ENCODE measurements at places on chromosomes 7 and 10. TPM values are rescaled to one million over a fixed set of nuclear protein-coding genes. Genes with fewer than 3 reads are reported as not detected.

The TWIST1 gene
- total RNA-seq, result 5.6 TPM

DNA sequence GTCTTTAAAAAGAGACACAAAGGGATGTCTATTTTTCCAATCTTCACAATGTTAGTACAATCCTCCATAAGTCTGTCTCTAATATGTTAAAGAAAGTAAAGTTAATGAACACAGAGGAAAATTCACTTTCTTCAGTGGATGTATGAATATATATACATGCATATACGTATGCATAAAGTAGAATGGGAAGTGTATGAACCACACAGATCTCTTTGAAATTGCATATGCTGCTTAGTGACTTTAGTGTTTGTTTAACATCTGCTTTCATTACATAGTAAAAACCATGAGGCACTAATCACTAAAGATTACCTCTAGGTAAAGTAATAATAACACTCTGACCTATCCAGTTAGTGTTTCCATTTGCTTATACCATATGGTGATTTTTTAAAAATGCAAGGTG, 451.2 kb downstream of the SEMA3D start:
- H3K4me1 ChIP-seq, result no peaks in the 10 kb centered on the region
- no peak overlapping the region for H3K4me3 ChIP-seq
- no peak overlapping the region for H3K27ac ChIP-seq
- DNase-seq, result no peak

DNA sequence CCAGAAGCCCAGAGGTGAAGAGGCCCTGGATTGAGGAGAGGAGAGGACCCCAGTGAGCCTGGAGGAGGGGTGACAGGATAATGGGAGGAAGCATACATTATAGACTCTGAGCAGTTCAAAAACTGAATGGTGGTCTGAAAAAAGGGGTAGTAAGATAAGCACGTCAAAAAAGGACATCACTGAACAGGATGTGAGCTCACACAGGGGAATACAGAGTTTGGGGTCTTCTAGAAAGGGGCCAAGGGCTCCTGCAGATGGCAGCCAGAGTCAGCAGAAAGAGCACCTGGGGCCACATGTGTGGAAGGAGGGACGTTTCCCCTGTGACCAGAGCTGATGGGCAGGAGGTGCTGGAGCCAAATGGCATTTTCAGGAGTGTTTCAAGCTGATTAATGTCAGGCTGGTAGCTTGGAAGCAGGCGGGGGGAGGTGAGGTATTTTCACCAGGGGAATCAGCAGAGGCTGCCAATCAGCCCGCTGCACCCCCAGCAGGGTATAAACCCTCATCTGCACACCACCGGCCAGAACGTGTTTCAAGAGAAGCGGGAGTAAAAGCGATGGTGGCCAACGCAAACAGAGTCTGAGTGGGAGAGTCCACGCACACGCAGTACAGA, 85.8 kb downstream of the TNS3 start:
- no peak overlapping the region for H3K4me3 ChIP-seq
- no peak for DNase-seq
- no peaks in the 10 kb centered on the region for H3K36me3 ChIP-seq
- H3K4me1 ChIP-seq, result no peaks in the 10 kb centered on the region
- peaks cover 6% of the 10 kb centered on the region for H3K27me3 ChIP-seq

- H3K36me3 ChIP-seq, result no peaks in the 10 kb centered on the region
- H3K27me3 ChIP-seq, result no peaks in the 10 kb centered on the region
- DNase-seq, result no peak
- H3K4me1 ChIP-seq, result no peaks in the 10 kb centered on the region
These were observed 790.5 kb downstream of the MAGI2 start for GRCh38 chr7:78662939-78663338.

GRCh38 chr7:83005410-83005809, 157.3 kb downstream of the PCLO start:
- H3K27ac ChIP-seq, result no peak overlapping the region
- no peaks in the 10 kb centered on the region for H3K27me3 ChIP-seq
- H3K4me3 ChIP-seq, result no peak overlapping the region
- H3K4me1 ChIP-seq, result no peaks in the 10 kb centered on the region
- H3K36me3 ChIP-seq, result no peaks in the 10 kb centered on the region

GRCh38 chr7:38141187-38141586, 36.9 kb upstream of the STARD3NL start:
- no peak for DNase-seq
- no peak overlapping the region for H3K4me3 ChIP-seq
- H3K36me3 ChIP-seq, result no peaks in the 10 kb centered on the region
- H3K27ac ChIP-seq, result no peak overlapping the region

- H3K4me3 ChIP-seq, result no peak overlapping the region
- no peak overlapping the region for H3K27ac ChIP-seq
- H3K4me1 ChIP-seq, result no peaks in the 10 kb centered on the region
- peaks cover 23% of the 10 kb centered on the region for H3K27me3 ChIP-seq
- H3K36me3 ChIP-seq, result no peaks in the 10 kb centered on the region
- DNase-seq, result no peak
These were observed 18.8 kb downstream of the CAV1 start for GRCh38 chr7:116543664-116544063.

- DNase-seq, result no peak
These were observed 102.7 kb downstream of the FAM53B start for GRCh38 chr10:124641282-124642087.

- no peaks in the 10 kb centered on the region for H3K4me1 ChIP-seq
- DNase-seq, result no peak
- H3K36me3 ChIP-seq, result no peaks in the 10 kb centered on the region
- peaks cover 8% of the 10 kb centered on the region for H3K27me3 ChIP-seq
- no peak overlapping the region for H3K4me3 ChIP-seq
These were observed 231.2 kb downstream of the SNX13 start for GRCh38 chr7:17709127-17709526.

- no peaks in the 10 kb centered on the region for H3K27me3 ChIP-seq
- H3K4me1 ChIP-seq, result no peaks in the 10 kb centered on the region
- no peak for DNase-seq
These were observed 202.2 kb upstream of the KIAA1217 start for GRCh38 chr10:24006741-24007140.
